ENCODE measurements at places on chromosomes 6 and 20.

- DNase-seq: no peak
Measured at GRCh38 chr20:38353316-38353715, 7.0 kb downstream of the LBP start.

- no peak for DNase-seq
Measured at GRCh38 chr6:119116712-119117281, 38.3 kb upstream of the FAM184A start.

- DNase-seq: peak; percentile 61
Measured at GRCh38 chr6:116111552-116112528, 11.2 kb downstream of the NT5DC1 start.

GRCh38 chr20:24365670-24366069 is 103.8 kb upstream of the SYNDIG1 start:
- no peak for DNase-seq

DNA sequence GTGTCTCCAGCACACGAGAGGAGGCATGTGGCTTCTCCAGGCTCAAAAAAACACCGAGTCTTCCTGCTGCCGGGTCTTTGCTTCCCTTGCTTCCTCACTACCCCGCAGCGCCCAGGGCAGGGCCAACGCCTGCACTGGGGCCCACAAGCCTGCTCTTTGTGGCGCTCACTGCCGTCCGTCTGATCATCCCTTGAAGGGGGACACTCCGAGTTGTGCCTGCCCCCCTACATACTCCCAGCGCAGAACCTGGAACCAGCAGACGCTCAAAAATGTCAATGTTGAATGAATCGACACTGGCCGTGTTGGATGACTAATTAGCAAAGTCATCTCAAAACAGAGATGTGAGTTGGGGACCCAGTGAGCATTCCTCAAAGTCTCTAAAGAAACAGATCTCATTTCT is 8.1 kb upstream of the ARFGAP1 start:
- no peak for DNase-seq

GRCh38 chr6:170080828-170081371 is 210.0 kb downstream of the DLL1 start:
- DNase-seq: peak; percentile 73

DNA sequence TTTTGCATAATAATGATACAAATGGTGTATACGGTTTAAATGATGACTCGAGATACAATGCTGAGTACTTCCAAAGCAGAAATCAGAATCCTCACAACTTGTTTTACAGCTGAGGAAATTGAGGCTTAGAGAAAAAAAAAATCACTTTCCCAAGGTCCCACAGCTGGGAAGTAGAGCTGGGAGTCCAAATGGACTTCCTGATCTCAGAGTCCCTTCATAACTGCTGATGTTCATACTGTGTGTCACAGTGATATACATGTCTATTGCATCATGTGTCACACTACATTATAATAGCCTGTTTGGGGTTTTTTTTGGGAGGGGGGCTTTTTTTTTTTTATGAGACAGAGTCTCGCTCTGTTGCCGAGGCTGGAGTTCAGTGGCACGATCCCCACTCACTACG is 8.5 kb downstream of the HM13 start:
- DNase-seq: no peak

DNA sequence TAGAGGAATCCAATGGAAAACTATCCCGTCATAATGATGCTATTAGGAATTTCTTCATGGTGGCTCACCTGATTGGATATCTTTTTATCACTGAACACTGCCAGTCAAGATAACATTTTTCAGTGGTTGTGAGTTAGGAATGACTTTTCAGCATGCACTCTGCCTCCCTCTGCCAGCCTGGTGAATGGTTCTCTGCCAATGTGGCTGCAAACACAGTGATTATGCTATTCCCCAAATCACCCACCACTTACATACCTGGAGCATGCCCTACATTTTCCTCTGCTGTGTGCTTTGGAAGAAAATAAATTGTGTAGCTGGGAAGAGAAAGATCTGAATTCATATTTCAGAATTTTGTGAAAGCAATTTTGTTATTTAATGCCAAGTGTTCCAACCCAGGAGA is 102.6 kb upstream of the LAMP5 start:
- DNase-seq: no peak

GRCh38 chr6:89208551-89208950 is 8.6 kb downstream of the GABRR1 start:
- DNase-seq: no peak

DNA sequence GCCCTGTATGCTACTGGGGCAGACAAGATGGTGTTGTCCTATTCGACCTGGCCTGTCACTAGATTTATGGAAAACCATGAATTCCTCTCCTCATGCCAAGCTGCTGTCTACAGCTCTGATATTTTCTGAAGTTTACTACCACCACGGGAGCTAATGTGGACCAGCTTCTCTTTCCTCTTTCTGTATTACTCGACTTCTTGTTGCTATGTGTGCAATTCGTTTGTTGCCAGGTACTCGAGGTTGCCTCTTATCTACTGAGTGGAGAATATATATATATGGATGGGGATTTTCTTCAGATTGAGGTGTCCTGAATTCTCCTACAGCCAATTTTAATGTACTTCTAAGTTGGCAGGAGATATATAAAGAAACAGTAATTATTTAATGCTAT is 34.7 kb downstream of the MAN1A1 start:
- no peak for DNase-seq

GRCh38 chr6:24323632-24324337 is 34.1 kb downstream of the DCDC2 start:
- no peak for DNase-seq

DNA sequence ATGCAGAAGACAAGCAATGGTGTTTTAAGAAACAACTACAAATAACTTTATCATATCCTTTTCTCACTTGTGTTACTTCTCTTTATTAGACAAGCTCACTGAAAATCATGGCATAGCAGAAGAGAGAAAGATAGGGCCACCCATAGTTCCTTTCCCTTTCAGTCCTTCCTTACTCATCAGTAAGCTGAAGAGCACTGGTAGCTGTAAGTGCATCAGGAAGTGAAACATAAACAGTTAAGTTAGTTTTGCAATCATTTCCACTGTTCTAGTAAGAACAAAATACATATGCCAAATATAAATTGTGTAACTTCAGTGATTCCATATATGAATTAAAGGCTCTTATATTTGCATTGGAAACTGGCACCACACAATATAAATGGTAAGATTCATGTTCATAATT is 220.1 kb downstream of the HACE1 start:
- no peak for DNase-seq

DNA sequence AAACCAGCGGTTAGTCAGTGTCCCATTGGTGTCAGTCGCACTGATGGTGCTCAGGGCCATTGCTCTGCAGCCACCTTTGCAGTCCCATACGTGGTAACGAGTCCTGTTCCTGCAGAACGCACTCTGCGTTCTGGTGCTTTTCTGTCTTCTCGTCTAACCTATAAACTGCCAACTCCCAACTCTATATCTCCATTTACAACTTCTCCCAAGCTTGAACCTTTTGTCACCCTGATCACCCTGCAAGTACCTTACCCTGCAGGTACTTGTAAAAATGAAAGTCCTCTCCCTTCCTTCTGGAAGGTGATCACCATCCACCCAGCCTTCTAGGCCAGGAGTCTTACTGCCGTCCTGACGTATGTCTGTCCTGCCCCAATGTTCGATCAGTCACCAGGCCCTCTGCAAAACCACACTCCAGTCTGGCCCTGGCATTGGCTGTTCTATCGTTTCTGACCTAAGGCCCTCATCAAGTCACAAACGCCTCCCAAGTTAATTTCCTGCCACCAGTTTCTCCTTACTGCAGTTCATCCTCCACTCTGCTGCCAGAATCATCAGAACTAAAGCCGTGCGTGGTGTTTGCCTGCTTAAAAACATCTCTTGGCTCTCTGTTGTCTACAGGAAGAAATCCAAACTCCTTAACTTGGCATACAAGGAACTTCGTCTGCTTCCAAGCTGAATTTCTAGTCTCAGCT is 7.9 kb downstream of the RREB1 start:
- DNase-seq: no peak

DNA sequence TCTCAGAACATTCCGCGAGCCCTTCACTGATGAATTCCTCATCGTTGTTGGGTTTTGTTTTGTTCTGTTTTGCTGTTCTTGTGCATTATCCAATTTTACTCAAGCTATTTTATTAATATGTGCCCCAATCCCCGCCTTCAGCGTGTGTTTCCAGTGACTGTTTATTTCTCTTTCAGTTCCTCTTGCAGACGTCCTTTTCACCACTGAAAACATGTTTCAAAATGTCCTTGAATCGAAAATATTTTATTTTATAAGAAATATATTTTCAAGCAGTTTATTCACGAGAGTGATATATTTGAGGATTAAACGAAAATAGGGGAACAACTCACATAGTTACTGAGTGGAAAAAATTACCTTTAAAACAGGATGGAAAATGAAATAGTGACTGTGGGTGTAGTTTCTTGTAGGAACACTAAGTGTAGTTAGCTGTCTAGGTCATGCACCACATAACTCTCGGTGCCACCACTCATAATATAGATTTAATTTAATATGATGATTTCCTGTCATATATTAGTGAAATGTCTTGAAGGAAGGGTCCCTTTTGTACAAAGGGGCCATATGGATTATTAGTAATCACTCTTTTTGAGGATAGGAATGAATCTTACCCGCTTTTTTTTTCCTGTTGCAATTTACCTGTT is 45.3 kb upstream of the HDDC2 start:
- DNase-seq: no peak

DNA sequence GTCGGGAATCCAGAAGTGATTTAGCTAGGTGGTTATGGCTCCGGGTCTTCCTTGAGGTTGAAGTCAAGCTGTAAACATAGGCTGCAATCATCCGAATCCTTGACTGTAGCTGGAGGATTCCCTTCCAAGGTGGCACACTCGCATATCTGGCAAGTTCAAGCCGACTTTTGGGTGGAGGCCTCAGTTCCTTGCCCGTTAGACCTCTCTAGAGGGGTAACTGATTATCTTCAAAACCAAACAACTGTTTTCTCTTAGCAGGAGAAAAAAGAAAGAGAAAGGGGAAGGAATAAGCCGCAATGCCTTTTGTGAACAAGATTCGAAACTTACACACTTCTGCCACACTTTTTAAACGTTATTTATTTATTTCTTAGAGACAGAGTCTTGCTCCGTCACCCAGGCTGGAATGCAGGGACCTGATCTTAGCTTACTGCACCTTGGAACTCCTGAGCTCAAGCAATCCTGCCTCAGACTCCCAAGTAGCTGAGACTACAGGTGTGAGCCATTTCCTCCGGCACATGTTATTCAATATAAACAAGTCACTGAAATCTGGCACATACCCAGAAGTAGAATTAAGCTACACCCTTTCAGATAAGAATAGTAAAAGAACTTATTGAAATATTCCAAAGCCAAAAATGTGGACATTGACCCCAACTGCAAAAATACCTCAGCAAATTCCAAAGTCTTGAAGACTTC is 76.3 kb downstream of the HFE start:
- no peak for DNase-seq

DNA sequence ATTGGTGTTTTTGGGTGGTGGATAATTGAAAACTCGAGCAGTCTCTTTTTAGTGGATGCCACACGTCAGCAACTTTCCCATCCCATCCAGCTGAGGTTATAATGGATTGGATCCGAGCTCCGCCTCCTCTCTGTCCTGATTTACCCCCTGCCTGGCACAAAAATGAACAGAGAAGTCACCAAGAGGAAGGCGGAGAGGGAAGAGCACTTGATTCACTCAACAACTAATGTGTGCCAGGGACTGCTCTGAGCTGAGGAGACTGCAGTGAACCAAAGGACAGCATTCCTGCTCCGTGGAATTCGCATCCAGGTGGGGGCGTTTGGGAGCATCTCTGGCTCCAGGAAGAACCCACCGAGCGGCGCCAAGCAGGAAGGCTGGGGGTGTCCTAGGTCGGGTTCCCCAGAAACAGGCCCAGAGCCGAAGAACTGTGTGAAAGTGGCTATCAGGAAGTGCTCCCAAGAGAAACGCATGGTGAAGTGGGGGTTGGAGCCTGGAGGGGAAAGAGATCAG is 95.8 kb upstream of the NAA20 start:
- no peak for DNase-seq

DNA sequence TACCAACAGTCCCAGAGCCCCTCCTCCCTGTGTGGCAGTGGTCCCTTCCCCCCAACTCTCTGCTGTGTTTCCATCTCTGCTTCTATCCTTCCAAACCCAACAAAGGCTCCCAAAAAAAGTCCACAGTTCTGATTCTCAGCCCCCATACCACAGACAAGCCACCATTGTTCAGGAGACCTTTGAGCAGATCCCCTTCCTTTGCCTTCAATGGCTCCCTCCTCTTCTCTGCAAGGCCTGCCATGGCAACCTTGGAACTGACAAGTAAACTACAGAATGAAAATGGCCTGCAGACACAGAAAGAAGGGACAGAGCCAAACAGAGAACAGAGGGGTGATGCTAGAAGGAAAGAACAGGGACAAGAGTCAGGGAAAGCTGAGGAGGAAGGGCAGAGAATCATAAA is 23.2 kb downstream of the OR2H2 start:
- DNase-seq: no peak

DNA sequence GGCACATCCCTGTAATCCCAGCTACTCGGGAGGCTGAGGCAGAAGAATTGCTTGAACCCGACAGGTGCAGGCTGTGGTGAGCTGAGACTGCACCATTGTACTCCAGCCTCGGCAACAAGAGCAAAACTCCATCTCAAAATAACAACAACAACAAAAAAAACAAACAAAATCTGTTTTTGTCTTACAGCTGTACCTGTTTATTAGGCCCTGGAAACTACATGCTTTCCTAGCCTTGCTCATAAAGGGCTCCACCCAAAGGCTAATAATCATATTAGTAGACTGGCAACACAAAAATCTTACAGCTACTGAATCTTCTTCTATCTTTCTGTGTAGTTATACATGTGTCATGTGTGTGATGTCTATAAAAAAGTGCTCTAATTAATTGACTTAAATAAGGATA is 503.9 kb upstream of the EYS start:
- DNase-seq: peak; percentile 65

- DNase-seq: no peak
Measured at GRCh38 chr20:47102629-47103028, 208.0 kb downstream of the EYA2 start.

DNA sequence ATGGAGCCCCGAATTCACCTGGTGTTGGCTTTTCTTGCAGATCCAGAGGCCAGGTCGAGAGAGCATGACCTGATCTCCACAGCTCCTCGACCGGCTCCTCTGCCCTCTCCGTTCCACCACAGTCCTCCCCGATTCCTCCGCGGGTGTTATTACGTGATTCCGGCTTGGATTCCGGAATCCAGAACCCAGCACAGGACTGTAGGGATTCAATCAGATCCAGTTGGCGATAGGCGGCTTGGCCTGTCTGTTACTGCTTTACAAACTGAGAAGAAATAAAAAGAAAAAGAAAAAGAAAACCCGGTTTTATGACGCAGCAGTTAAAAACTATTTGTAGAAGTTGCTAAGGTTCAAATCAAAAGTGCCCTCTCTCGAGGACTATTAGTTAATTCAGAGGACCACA is 222.7 kb downstream of the EYA2 start:
- no peak for DNase-seq

DNA sequence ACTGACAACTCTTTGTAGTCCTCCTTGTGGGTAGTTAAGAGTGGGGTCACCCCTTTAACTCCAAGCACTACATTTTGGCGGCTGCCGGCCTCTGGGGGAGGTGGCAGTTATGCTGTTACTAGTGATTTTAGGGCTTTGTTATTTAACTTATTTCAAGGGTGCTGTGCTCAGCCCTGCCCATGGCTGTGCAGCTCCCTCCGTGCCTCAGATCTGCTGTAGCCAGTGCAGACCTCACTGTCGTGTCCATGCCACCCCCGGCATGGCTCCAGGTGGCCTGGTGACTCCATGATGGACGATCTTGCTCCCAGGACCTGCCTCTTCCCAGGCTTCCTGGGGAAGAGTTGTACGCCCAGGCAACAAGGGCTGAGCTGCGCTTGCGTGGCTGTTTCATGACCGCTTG is 15.4 kb downstream of the UQCC2 start:
- DNase-seq: no peak
